ENCODE measurements at places on chromosomes 3 and 15. TPM values are rescaled to one million over a fixed set of nuclear protein-coding genes. Genes with fewer than 3 reads are reported as not detected.

Gene GCSAM
- not detected for total RNA-seq

Gene CDC25A
- 2.5 TPM for total RNA-seq

Gene SSUH2
- 0.16 TPM for total RNA-seq

Gene SLC22A13
- 0.40 TPM for total RNA-seq

Gene NR2E3
- total RNA-seq = not detected

Gene LRRC49
- total RNA-seq = 4.0 TPM

Gene AMIGO3
- 1.8 TPM for total RNA-seq

Gene PARP15
- 0.08 TPM for total RNA-seq
